Fibroblast of the aortic adventitia (primary cell): ENCODE measurements at places on chromosomes 7 and 10. TPM values are rescaled to one million over a fixed set of nuclear protein-coding genes. Genes with fewer than 3 reads are reported as not detected.

- DNase-seq = no peak
Observed at GRCh38 chr10:5615316-5615715, 51.1 kb downstream of the ASB13 start.

- no peak for DNase-seq
Observed at GRCh38 chr10:86670290-86670811, 2.0 kb downstream of the LDB3 start.

GRCh38 chr7:80968606-80969005, 49.8 kb upstream of the SEMA3C start:
- DNase-seq = no peak

DNA sequence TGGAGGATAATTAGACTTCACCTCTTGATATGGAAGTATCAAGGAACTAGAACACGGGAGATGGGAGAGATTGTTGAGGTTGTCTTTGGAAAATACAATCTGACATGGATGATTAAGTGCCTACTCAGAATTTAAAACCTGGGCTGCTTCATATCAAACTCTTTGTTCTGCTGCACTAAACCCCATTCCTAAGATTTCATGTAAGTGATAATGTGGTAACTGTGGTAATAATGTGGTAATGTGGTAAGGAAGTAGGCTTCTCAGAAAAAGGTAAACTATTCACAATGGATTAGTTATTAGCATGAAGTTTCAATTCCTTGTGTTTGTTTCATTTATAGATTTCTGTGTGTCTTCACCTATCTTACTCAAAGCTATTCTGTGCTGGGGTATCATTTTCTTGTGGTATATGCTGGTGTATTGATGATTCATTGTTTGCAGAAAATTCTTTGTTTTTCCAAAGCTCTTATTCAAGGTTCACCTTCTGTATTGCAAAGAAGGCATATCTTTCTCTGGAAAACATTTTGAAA, 129.9 kb upstream of the TAC1 start:
- DNase-seq = no peak

Gene FAM221A
- 0.74 and 1.4 TPM in 2 replicates for total RNA-seq

Gene ZNF804B
- total RNA-seq = not detected in 2 replicates
